ENCODE measurements at places on chromosomes 7 and 10.
A peak's percentile ranks its signal among the peaks of the same experiment; 100 is the strongest.

DNA sequence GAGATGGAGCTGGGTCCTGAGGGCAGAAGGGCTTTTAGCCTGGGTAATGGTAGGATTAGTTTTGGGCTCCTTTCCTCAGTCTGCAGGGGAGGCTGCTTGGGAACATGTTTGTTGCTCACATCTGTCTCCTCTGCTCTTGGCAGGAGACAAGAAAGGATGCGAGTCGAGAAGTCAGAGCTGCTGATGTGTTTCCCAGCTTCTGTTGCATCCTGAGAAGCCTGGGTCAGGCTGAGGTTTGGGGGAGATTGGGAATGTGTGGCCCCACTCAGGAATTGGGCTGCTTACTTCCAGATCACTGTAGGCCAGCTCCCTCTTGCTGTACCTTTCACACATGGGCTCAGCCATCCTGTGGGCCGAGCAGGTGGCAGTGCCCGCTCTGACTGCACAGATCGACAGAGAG lies 79.2 kb downstream of the CCNY start:
- DNase-seq: no peak

GRCh38 chr10:105068497-105068896 lies 427.4 kb downstream of the SORCS3 start:
- DNase-seq: no peak

GRCh38 chr7:64892666-64893309 lies 10.3 kb upstream of the ZNF273 start:
- DNase-seq: no peak

DNA sequence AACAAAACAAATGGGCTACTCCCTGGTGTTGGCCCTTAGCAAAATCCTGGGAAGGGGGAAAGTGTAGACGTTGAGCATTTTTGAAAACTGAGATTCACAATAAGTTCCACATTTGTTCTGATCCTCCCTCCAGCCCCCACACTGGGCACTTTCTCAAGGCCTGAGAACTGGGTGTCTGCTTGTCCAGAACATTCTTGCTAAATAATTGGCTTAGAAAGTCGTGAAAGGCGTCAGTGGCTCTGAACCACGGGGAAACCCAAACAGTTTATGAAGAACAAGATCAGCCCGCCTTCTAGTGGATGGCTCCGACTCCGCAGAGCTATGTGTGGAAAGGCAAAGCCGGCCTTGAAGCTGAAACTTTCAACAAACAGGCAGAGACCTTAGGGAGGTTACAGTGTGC lies 370.1 kb downstream of the PRPF18 start:
- DNase-seq: no peak

DNA sequence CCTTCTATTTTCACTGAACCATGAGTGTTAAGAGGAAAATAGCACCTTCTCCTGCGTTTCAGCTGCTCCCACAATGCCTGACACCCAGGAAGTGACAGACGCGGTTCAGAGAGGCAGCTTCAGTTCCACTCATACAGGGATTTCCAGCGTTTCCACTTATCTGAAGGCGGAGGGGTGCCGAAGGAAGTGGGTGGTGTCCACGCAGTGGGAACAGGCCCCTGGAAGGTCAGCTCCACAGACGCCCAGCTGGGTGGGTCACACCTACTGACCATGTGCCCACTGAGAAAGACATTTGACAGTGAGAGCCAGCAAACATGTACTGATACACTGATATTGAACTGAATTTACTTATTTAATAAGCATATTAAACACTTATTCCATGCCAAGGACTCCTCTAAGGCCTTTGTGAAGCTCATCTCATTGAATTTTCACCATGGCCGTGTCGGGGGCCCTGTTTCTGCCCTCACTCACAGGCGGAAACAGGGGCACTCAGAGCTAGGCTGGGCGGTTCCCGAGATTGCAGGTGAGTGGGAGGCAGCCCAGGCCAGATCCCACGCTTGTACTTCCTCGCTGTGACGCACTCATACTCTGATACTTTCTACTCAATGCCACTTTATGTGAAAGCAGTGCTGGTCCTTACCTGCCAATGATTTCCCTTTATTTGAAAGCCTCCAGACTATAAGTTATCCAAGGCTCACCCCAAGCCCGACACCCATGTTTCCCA lies 96.8 kb downstream of the TCERG1L start:
- DNase-seq: no peak

GRCh38 chr7:42278344-42278743 lies 41.3 kb upstream of the GLI3 start:
- DNase-seq: no peak

DNA sequence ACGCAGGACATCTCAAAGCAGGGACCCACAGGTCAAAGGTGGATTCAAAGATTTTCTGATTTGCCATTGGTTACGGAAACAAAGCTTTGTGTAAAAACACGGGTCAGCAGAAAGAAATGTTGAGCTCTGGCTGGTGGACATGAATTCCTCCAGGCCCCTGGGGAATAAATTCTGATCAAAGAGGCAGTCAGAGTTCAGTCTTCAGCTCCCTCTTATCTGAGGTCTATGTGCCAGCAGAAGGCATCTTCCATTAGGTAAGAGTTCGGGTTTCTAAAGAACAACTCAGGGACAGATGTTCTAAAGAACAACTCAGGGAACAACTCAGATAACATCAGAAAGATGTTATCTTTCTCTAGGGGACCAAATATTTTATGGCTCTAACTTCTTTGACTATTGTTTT lies 64.9 kb upstream of the PALS2 start:
- no peak for DNase-seq

- peak; percentile 55 for DNase-seq
These were observed at the start of gene PFKP for GRCh38 chr10:3067118-3067858. Gene PFKP, plus strand, starts transcription at chr10:3067548. Its CDS starts 48 bp downstream, at chr10:3067596.

DNA sequence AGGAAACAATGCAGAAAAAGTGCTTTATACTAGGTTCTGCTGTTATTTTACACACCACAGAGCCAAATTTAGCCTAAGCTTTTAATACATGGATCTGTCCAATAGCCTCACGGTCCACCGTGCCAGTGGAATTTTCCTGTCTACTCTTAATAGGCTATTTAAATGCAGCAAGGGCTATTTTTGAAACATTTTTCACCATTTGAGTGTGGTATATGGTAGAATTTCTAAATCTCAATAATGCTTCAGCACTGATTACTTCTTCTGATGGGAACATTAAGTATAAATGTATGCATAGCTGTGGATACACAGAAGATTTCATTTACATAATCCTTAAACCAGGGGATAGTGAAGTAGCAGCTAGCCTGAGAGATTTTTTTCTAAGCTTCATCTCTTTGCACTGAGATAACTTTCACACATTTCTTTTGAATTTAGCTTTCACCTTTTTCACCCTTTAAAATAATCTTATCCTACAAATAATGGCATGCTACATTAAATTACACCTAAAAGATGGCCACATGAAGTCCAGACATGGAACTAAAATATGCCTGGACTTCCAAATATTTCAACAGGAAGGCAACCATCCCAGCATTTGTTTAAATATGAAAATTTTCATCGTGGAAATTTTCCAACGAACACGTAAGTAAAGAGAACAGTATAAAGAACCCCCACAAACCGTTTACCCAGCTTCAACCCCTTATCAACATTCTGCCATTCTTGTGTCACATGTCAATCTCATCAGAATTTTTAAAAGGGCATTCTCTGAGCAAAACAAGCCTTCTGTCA lies 45.4 kb downstream of the AMPH start:
- no peak for DNase-seq

- no peak for DNase-seq
These were observed 51.4 kb downstream of the RHOBTB1 start for GRCh38 chr10:60892571-60892970.

DNA sequence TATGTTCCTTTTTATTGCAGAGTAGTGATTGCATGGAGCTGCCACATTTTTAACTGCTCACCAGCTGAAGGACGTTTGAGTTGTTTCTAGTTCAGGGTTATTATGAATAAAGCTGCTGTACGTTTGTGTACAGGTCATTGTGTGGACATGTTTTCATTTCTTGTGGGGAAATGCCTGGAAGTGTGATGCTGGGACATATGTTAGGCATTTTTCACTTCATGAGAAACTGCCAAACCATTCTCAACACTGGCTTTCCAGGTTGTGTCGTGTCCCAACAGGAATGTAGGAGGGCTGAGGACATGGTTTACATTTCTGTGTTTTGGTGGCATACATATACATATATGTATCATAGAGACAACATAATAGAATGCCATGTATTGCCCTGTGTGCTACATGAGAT lies 73.0 kb downstream of the NEURL1 start:
- DNase-seq: no peak

DNA sequence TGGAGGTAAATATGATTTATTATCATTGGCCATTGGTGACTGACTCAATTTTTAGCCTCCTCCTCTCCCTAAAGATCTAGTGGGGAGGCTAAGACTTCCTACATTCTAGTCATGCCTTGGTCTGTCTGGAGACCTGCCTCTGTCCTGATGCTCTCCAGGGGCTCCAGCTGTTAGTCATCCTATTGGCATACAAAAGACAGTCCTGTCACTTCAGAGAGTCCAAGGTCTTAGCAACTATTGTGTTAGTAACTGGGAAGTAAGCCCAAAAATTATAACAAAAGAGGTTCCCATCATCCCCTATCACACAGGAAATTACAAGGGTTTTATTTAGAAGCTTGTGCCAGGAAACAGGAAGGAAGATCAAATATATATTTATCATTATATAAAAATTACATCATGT lies 400.6 kb upstream of the VSTM2A start:
- DNase-seq: no peak

GRCh38 chr10:13894412-13895093 lies 307.8 kb downstream of the PRPF18 start:
- no peak for DNase-seq

- DNase-seq: no peak
These were observed 83.7 kb upstream of the BET1 start for GRCh38 chr7:94087664-94088352.

DNA sequence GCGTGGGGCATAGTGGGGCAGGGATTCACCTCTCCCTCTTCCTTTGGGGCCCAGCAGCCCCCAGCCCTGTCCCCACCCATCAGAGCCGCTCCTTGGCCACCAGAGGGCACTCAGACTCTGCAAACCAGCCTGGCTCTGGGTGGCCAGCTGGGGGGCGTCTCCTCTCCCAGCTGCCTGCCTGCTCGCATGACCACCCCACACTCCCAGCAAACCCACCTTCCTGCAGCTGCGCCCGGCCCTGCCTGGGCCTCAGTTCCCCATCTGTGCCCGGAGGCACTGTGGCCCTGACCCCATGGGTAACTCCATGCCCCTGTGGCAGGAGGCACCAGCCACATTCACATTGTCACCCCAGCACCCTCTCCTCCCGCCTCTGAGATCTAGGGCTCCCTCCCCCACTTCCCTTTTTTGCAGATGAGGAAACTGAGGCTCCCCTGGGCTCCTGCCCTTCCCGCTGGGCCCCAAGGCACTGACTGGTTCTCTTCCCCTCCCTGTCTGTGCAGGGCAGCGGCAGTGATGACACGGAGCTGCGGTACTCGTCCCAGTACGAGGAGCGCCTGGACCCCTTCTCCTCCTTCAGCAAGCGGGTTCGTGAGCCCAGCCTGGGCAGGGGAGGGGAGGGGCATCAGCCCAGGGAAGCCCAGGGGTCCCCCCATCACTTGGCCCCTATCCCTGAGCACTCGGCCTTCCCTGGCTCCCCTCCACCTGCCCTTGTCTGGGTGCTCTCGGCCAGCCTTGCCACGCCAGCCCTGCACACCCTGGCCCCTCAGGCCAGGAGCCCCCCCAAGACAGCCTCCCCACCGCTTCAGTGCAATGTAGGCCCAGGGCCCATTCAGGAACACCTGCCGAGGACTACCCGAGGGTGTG lies 6.9 kb upstream of the SH2B2 start:
- peak; percentile 15 for DNase-seq

GRCh38 chr7:104878577-104878976 lies 135.4 kb upstream of the KMT2E start:
- DNase-seq: no peak

DNA sequence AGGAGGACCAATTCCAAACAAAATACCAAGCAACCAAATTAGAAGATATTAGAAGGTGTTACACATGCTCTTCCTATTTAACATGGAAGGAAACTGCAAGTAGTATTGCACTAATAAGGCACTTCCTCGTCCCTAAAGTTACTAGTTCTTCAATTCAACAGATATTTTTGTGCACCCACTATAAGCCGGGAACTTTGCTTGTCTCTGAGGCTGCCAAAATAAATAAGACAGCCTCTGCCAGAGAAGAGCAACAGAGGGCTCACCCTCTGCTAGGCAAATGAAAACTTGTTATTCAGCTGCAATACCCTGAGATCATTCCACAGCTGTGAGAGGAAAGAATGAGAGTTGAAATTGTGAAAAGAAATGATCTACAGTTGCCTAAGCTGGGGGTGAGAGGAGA lies 37.4 kb upstream of the GSAP start:
- DNase-seq: no peak

DNA sequence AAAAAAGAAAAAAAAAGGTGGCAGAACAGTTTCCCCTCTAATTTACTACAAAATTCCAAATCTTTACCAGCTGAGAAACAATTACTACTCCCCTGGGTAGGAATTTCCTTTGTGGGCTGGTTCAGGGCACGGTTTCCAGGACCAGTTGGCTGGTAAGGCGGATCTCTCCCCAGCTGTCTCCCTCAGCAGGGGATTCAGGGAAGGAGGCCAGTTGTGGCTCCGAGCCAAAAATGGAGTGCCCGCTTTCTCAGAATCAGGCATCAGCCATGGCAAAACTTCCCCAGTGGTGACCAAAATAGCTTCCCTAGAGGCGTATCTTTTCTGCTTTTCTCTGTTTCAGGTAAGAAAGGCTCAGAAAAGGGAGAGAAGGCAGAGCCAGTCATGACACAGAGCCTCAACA lies 91.2 kb downstream of the ZNF22 start:
- DNase-seq: no peak

DNA sequence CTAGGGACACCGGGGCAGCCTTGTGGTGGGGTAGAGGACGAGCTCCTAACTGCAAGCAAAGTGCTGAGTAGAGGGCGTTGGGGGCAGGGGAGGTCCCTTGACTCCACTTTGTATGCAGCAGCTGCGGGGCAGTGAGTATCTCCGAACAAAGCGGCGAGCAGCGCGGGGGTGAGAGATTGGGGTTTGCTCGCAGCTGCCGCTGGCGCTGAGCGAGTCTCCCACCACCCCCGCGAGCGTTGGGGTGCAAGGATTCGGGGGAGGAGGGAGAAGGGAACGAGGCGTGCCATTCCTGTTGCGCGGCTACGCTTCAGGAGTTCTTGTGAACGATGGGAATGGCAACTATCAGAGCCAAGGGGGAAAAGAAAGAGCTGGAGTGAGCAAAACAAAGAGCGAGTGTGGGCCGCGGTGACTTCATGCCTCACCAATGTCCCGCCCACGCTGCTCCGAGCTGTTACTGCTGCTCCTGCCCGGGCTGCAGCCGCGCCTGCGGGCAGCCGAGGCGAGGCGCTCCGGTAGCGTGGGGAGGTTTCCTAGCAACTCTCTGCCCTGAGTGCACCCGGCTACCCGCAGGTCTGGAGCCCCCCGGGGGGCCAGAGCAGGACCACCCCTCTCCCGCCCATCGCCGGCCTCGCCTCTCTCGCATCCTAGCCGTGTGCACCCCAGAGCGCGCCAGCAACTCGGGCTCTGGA lies at the start of gene ITGB8:
ITGB8 (plus strand) TSS at position 662 of the 689 bp plus-strand sequence. CDS start 907 bp downstream, outside the sequence.
- no peak for DNase-seq

DNA sequence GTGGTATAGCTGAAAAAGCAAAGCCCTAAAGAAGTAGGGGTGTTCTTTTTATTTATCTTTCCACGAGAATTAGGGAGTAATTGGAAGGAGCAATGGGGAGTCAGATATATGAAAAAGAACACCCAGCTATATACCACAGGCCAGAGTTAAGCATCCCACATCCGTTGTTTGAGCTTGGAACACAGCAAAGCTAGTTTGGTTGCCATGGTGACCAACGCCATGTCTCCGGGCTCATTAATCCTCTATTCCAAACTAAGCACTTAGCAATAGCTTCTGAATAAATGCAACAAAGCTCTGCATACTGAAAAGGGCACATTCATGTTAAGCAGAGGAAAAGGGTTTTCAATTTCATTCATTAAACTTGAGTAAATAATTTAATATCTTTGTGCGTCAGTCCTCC lies 23.5 kb downstream of the ASB4 start:
- no peak for DNase-seq

GRCh38 chr10:14565199-14565598 lies 209.5 kb downstream of the FAM107B start:
- no peak for DNase-seq
